ENCODE measurements at places on chromosomes 3 and 15.

DNA sequence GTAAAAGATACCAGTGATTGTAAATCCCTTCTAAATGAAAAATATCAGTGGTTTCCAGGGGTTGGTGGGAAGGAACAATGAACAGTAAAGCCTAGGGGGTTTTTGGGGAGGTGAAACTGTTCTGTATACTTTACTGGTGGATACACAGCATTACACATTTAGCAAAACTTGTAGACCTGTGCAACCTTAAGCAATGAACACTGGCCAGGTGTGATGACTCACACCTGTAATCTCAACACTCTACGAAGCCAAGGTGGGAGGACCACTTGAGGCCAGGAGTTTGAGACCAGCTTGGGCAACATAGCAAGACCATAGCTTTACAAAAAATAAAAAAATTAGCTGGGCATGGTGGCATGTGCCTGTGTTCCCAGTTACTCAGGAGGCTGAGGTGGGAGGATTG lies 1.8 kb downstream of the CCDC13 start:
- DNase-seq = no peak

GRCh38 chr3:52253314-52254304 lies 8.1 kb downstream of the PPM1M start:
- peak; percentile 84 for DNase-seq

GRCh38 chr15:52143873-52144272 lies 31.3 kb upstream of the BCL2L10 start:
- DNase-seq = no peak

DNA sequence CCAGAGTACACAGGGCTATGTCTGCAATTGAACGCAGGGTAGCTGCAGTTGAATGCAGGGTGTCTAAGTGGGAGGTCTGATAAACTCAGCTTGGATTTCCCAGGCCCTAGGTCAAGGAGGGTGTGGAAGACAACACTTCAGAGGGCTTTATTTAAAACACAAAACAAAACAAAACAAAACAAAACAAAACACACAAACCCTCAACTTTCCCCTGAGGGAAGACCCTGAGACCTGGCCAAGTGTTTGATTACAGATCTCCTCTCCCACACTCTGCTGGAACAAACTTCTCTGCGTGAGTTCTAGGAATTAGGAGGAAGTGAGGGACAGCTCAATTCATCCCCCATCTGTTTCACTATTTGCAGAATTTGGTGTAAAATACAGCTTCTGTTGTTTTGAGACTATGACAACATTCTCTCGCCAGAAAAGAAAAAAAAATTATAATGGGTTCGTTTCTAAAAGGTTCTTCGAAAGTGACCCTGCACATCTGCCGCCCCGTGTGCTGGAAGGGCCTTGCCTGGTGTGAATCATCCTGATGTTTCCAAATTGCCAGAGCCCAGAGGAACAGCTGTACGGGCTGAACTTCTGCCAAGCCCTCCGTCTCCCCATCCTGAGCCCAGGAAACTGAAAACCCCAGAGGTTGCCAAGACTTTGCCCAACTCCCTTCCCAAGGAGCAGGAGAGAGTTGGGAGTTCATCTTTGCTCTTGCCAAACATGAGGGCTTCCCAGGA lies 73.3 kb upstream of the RAD18 start:
- no peak for DNase-seq

DNA sequence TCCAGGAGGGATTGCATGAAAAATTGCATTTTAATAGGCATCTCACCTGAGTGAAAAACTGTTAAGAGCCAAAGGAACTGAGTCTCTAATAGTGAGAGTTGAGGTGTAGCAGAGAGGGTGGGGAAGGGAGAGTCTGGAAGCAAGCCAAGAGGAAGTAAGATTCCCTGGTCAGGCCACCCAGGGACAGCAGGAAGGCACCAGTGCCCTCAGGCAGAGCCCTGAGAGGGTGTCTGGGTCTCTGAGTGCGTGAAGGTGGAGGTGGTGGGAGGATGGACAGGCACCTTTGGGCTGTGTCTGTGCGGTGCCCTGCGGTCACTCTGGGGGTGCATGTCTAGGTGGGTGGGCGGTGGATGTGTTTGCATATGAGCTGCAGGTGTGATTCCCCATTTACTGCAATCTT lies 300.4 kb upstream of the ROPN1 start:
- no peak for DNase-seq

DNA sequence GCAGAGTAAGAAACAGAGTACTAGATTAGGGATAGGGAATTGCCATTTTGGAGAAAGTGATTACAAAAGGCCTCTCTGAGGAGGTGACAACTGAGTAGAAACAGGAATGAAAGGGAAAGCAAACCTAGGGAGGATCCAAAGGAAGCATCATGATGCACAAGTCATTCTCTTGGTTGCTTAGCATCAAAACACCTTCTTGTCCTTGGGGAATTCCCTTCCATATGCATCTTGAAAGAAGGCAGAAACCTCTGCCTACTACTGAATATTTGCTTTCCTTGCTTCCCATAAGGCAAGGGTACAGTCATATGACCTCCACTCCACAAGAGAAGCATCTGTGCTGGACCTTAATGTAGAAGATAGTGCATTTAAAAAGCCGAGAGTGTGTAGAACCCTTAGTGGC lies 24.1 kb downstream of the GABPB1 start:
- no peak for DNase-seq

DNA sequence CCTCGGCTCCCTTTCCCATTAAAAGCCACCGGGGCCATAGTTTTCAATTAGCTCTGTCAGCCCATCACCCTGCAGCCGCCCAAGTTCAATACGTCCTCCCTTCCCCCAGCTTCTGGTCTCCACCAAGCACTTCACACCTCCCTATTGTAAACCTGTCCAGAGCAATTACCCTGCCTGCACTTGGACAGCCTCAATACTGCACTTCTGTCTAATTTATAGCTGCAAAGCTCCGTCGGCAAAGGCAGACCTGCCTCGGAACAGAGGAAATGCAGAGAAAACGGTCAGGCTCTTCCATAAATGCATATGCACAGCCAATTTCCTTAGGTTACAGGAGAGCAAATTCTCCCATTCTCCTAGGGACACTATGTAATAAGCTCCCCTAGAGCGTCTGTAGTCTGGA lies 21.9 kb downstream of the LRIG1 start:
- no peak for DNase-seq

- DNase-seq = no peak
These were observed 1.2 kb downstream of the CHMP2B start for GRCh38 chr3:87228316-87228715.

- no peak for DNase-seq
These were observed 51.1 kb downstream of the MEF2A start for GRCh38 chr15:99616773-99617342.

- no peak for DNase-seq
These were observed 57.0 kb upstream of the MRPS22 start for GRCh38 chr3:139286825-139287224.

DNA sequence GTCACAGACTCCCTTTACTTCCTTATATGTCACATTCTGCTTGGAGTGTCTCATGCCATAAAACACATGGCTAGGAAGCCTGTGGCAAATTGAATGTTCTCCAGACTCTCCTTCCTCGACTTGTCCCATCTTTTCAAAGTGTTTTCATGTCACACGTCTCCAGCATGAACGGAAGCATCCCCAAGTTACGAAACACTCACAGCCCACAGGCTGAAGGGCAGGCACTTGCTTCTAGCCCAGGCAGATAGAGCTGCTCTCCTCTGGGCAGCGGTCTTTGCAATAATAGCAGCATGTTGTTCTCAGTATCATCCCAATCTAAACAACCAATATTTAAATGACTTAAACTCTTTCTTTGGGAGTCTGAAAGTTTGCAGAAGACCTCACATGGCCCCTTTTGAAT lies 85.3 kb upstream of the ADAMTS9 start:
- DNase-seq = no peak

DNA sequence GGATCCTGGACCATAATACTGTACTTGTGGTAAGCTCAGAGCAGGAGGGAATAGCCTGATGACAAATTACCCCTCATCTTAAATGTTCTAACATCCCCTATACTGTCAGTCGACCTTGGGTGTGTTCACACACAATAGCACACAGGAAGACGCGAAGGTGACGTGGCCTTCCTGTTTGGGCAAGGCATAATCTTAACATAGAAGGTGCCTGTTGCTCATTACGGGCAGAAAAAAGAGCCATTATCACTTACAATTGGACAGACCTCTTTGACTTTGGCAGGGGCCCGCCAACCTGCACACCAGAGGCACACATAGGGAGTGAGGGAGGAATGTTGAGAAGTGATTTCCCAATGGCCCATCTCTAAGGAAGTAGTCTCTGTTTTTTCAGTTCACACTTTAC lies 144.2 kb downstream of the ANO10 start:
- DNase-seq = peak; percentile 55

- DNase-seq = no peak
These were observed 96.8 kb downstream of the SLMAP start for GRCh38 chr3:57852896-57853295.

GRCh38 chr3:46278816-46279672 lies 36.8 kb downstream of the CCR3 start:
- DNase-seq = no peak

DNA sequence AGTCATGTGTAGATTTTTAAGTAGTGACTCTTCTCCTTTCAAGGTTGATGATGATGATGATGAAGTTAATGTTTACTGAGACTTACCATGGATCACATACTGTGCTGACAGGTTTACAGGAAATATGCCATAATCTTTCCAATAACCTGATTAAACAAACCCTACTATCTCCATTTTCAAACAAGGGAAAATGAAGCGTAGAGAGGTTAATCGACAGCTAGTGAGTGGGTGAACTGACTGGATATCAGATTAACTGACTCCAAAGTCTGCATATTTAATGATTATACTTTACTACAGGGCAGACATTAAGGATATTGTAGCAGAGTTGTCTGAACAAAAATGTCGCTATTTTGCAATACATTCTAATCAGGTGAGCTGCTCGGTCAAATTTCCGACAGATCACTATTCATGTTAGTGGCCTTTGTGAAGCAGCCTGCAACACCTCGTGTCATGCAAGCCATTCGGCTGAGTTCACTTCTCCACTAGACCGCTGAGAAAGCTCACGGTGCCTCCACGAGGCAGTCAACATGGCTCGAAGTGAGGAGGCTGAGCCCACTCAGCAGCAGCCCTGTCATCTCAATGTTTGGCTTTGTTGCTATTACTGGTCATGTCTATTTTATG lies 264.2 kb downstream of the NFKBIZ start:
- no peak for DNase-seq

- no peak for DNase-seq
These were observed 843 bp downstream of the CHRNA5 start for GRCh38 chr15:78565951-78566774.

GRCh38 chr3:188353426-188353825 lies 199.5 kb downstream of the LPP start:
- DNase-seq = no peak

DNA sequence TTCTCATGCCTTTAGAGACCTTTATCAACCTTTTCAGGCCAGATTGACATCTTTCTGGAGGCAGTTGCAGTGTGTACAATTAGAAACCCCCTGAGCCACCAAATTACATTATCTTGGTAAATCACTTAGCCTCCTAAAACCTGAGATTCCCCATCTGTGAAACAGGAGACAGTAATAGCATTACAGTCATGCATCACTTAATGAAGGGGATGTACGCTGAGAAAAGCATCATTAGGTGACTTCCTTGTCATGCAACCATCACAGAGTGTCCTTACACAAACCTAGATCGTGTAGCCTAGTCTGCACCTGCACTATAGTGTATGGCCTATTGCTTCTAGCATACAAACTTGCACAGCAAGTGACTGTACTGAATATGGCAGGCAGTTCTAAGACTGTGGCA lies 400.8 kb upstream of the CNTN3 start:
- DNase-seq = no peak

GRCh38 chr3:46935168-46935858 lies 41.2 kb downstream of the CCDC12 start:
- no peak for DNase-seq

DNA sequence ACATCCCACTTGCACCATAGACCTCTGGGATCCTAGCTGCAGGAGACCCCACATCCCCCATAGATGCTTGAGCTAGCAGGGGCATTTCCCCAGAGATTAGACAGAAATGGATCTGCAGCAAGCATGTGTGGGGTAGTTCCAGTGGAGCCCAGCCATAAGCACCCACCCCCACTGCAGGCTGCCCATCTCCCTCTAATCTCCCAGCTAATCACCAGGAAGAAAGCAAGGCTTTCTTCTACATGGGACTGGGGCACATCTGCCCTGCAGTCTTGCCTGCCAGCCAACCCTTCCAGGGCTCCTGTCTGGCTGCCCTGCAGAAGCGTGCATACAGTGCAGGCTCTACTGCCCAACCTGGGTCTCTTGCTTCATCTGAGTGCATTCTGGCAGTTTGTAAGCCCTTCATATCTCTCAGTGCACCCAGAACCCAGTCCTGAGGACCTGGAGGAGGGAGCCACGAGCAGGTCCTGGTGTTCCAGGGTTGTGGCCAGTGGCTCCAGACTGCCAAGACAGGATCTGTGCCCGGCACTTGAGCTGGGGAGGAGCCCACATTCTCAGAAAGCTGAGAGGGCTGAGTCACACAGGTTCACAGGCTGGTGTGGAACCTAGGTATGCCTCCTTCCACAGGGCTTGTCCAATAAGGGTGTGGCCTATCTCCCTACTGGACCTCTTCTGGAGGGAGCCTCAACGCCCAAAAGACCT lies 49.9 kb upstream of the IGSF11 start:
- DNase-seq = no peak

- DNase-seq = no peak
These were observed 35.9 kb upstream of the CMSS1 start for GRCh38 chr3:99781761-99782160.

DNA sequence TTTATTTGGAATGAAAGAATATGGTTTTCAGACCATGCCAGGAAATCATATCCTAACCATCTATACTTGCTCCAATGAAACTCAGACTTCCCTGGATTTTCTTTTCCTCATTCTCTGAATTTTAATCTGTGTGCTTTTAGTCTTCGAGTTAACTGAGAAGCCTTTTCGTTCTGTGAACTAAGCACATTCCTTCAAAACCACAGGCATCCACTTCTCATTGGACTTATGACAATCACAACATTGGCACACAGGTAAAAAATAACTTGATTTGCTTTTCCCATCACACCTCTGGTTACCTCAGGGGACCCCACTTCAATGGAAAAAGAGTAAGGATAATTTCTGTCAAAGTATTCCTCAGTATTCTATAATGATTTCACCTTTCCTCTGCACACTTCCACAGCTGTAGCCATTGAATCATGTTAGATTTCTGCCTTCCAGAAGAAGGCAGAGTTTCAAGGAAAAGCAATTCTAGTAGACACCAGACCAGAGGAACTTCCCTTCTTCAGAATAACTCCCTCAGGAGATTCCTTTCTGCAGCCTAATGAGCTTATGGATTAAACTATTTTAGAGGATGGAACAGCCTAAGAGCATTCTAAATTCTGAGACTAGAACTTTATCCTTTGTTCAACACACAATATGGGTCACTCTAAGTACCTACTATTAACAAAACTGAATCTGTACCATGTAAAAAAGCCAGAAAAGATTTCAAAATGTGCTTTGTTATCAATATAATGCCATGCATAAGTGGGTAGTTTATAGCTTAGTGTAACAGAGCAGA lies 15.9 kb downstream of the COMMD2 start:
- no peak for DNase-seq

GRCh38 chr3:72515281-72515680 lies 333.0 kb downstream of the SHQ1 start:
- no peak for DNase-seq
